ENCODE measurements at places on chromosomes 5 and 9.

GRCh38 chr5:53568871-53569270 lies 8.4 kb downstream of the NDUFS4 start:
- peak; percentile 10 for DNase-seq

DNA sequence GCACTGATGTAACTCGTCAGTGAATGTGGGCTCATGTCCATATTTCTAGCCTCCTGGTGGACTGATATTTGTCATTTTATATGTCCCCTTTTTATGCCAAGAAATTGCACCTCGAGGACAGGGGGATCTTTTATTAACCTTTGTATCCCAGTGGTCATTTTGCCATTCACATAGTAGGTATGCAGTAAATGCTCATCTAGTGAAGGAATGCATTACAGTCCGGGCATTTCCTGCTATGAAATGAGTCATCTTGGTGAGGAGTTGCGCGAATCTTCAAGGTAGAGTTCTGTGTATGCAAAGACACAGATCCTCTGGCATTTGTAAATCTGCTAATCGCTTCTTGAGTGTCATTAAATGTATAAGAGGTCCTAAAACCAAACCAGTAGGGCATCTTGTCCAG lies 755.5 kb upstream of the ADAMTS16 start:
- no peak for DNase-seq

DNA sequence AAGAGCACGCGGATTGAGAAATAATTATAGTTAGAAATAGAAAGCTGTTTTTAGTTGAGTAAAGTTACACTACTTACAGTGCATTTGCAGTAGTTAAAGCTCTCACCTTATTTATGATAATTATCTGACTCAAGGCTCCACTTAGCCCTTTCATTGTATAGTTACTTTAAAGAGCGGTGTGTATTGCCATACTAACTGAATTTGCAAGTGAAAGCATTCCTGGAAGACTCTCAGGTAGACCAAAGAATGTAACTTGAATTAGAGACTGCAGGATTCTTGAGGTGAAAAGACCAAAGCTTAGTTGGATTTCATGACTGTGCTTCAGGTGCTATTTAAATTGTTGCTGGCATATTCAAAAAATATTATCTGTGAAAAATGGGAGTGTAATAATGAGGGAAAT lies 4.2 kb upstream of the RASA1 start:
- DNase-seq: no peak

GRCh38 chr9:97039514-97039860 lies 545 bp upstream of the CTSV start:
- DNase-seq: peak; percentile 23

- DNase-seq: no peak
Measured at GRCh38 chr9:36825179-36825578, 208.9 kb downstream of the PAX5 start.

GRCh38 chr9:136494531-136495215 lies 11.8 kb upstream of the SEC16A start:
- DNase-seq: no peak

- DNase-seq: no peak
Measured at GRCh38 chr9:26234865-26235264, 556.6 kb upstream of the TUSC1 start.

- no peak for DNase-seq
Measured at GRCh38 chr5:95280401-95281095, 4.3 kb downstream of the MCTP1 start.

GRCh38 chr9:127741831-127742434 lies 6.8 kb upstream of the TOR2A start:
- no peak for DNase-seq

DNA sequence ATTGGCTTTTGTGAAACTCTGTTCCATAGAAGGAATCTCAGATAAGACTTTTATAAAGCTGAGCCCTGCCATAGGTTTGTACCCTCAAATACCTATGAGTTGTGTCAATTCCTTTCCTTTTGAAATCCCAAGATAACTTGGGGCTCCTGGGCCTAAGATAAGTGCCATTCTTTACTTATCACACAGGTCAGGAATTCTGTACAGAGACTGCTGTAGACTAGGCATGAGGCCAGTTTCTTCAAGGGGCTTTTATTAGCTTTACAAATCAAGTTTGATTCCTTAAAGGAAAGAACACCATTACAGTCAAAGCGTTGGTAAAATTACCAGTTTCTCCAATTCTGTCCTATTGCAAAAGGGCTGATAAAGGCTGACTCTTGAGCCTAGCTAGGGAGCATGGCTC lies 39.2 kb downstream of the SHC3 start:
- no peak for DNase-seq

- DNase-seq: no peak
Measured at GRCh38 chr5:54205453-54205852, 104.9 kb downstream of the ARL15 start.

GRCh38 chr5:87572090-87572489 lies 159.4 kb upstream of the CCNH start:
- DNase-seq: no peak

- DNase-seq: peak; percentile 53
Measured at GRCh38 chr5:24141046-24141445, 503.7 kb downstream of the CDH10 start.

- no peak for DNase-seq
Measured at GRCh38 chr5:181054138-181054537, 14.1 kb downstream of the BTNL9 start.

DNA sequence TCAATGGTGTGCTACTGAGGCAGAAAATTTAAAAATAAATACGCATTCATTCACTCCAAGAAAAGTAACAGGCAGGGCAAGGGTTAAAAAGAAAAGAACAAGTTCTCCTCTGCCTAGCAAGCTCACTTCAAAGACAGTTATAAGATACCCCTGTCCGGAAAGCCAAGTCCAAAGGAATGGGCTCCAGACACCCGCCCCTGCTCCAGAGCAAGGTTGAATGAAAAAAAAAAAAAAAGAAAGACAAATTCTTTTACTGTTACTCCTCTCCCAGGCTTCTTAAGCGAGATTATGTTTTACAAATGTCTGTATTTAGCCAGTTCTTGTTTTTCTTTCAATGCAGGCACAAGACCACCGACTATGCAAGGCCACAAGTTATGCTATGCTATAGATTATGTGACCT lies 9.1 kb upstream of the ANXA2R start:
- no peak for DNase-seq

GRCh38 chr5:32090026-32090754 lies 83.9 kb downstream of the GOLPH3 start:
- DNase-seq: no peak

- DNase-seq: no peak
Measured at GRCh38 chr5:112203229-112203628, 215.8 kb downstream of the EPB41L4A start.

DNA sequence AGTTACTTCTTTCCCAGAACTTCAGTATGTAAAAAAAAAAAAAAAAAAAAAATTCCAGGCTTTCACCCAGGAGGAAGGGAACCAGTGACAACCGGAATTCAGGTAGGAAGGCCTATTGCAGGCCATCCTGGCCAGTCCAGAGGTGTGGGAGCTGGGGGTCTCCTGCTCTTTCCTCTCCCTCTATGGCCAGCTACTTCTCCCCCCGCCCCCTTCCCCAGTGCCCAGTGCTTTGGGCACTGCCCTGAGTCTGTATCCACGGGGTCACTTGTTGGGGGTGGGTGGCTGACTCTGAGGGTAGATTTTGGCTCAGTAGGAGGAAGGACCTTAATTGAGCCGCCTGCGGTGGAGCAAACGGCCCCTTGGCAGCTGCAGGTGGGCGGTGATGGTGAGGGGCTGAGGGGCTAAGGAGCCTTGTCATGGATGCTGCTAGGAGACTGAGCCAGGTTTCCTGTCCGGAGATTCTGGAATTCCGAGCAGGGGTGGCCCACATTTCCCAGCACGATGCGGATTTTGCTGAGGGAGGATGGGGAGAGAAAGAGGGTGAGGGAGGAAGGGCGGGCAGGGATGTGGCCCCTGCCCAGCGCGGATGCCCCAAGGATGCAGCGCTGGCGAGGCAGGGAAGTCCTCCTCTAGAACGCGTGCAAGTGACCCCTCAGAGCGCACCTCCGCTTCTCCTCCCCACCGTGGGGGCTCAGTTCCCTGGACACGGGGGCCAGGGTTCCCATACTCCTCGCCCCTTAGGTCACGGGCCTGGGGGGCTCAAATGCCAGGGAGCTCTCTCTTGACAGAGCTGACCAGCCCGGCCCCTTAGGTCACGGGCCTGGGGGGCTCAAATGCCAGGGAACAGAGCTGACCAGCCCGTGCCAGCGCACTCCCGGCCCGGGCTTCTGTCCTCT lies 1.2 kb upstream of the PHF2 start:
- no peak for DNase-seq

DNA sequence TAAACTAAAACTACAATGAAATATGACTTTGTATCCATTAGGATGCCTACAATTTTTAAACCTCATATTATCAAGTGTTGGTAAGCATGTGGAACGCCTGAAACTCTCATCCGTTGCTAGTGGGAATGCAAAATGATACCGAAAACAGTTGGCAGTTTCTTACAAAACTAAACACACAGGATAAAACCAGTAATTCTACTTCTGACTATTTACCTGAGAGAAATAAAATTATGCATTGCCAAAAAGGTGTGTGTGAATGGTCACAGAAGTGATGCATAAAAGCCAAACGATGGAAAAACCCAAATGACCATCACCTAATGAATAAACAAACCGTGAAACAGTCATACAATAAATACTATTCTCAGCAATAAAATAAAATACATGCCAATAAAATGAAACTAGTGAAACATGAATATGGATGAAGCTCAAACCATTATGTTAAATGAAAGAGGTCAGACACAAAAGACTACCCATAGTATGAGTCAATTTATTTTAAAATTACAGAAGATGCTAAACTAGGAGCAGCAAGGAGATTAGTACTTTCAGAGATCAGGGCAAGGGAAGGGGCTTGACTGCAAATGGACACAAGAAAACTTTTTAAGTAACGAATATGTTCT lies 13.4 kb downstream of the AUH start:
- no peak for DNase-seq

DNA sequence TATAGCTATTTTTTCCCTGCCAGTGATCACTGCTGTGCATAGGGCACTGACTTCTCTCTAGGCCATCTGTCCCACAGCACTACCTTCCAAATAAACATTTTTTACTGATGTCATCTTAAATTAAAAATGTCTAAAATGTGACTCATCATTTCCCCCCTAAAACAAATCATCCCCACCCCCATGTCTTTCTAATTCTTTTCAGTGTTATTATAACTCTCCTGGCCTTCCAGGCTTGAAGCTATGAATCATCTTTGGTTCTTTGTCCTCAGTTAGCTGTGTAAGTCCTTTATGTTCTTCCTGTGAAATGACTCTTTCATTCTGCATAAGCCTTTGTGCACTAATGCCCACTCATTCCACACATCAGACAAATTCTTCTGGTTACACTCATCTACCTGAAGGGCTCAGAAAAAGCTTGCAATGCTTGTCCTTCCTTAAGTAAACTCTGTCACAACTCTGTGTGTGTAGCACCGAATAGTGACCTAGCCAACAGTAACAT lies 78.1 kb downstream of the CFAP95 start:
- peak; percentile 68 for DNase-seq

- DNase-seq: no peak
Measured at GRCh38 chr9:127492616-127493015, 41.3 kb downstream of the LRSAM1 start.

GRCh38 chr9:336039-336438 lies 121.4 kb downstream of the DOCK8 start:
- DNase-seq: no peak

GRCh38 chr9:93636667-93637066 lies 60.3 kb downstream of the PHF2 start:
- DNase-seq: no peak

GRCh38 chr5:40619421-40619820 lies 60.3 kb upstream of the PTGER4 start:
- no peak for DNase-seq

- DNase-seq: no peak
Measured at GRCh38 chr9:27433631-27434325, 90.3 kb upstream of the IFNK start.

DNA sequence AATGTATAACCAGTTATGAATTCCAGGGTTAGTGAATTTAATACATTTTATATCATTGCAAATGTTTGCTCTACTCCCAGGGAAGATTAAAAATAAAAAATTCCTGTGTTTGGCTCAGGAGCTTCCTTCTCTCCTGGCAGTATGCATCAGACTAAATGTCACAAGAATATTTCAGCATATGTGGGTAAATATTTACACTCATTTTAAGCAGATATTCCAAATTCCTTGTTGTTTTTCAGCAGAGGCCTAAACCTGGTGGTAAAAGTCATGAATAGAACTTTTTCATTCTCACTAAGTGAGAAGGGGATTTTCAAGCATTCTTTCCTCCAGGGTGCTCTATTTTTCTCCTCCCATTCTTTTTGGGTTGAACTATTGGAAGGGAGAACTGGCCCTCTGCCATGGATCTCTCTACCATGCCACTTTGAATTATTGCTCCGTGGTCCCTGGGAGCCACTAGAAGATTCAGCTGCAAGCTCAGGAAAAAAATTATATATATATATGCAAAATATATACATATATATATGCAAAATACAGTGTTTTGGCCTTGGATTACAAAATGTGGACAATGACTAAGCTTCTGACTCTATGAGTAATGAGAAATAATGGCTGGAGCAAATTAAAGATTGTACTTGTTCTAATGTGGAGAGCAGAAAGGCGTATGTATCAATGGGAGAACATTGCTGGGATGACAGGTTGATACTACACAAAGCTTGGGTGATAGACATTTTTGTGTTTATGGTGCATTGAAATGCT lies 180.6 kb upstream of the PAPPA start:
- DNase-seq: no peak

GRCh38 chr9:107358986-107359385 lies 75.9 kb downstream of the RAD23B start:
- DNase-seq: no peak

DNA sequence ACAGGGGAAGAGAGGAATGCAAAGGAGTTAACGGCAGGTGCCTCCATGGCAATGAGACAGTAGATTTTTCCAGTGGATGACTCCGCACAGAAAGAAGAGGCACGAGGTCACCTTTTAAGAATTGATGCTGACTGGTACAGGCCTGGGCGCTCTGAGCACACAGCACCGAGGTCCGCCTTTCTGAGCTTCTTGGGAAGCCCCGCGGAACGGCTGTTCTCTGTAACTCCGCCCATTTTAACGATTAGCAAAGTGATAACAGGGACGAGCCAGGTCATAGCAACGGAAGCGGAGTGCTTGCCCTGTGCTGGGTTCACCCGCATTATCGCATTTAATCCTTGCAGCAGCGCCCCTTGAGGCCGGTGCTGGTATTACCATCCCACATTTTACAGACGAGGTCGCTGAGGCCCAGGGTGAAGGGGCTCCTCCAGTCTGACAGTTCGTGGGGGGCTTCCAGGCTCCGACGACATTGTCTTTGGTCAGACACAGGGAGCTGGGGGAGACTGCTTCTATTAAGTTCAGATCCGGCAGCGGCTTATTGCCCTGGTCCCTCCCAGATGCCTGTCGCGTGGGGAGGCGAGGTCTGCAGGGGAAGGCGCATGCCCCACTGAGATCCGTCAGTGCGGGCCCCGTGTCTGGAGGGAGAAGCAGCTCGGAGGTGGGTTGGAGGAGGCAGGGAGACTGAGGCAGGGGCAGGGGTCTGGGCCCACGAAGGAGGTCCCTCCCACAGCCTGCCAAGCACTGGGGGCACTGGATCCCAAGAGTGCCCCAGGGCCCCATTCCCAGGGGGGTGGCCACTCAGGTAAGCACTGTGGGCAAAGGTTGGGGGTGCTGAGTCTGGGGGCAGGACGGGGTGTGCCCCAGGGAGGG lies 22.3 kb upstream of the HMCN2 start:
- DNase-seq: peak; percentile 9

- no peak for DNase-seq
Measured at GRCh38 chr5:92956886-92957285, 624.1 kb downstream of the NR2F1-AS1 start.

- DNase-seq: no peak
Measured at GRCh38 chr5:168876419-168876818, 297.3 kb upstream of the PANK3 start.

GRCh38 chr5:139275956-139276355 lies 17.6 kb upstream of the MATR3 start:
- no peak for DNase-seq

GRCh38 chr5:124352312-124352711 lies 394.1 kb downstream of the ZNF608 start:
- DNase-seq: no peak

Measured in stromal cell of bone marrow (primary cell).